ENCODE measurements at places on chromosomes 4 and X. TPM values are rescaled to one million over a fixed set of nuclear protein-coding genes. Genes with fewer than 3 reads are reported as not detected.

- peaks cover 9% of the 10 kb centered on the region for H3K4me1 ChIP-seq
- no peak overlapping the region for H3K4me3 ChIP-seq
- no peak overlapping the region for H3K27ac ChIP-seq
- H3K27me3 ChIP-seq = no peaks in the 10 kb centered on the region
- DNase-seq = no peak
Measured at GRCh38 chr4:7000421-7001176, 42.6 kb upstream of the TADA2B start.

DNA sequence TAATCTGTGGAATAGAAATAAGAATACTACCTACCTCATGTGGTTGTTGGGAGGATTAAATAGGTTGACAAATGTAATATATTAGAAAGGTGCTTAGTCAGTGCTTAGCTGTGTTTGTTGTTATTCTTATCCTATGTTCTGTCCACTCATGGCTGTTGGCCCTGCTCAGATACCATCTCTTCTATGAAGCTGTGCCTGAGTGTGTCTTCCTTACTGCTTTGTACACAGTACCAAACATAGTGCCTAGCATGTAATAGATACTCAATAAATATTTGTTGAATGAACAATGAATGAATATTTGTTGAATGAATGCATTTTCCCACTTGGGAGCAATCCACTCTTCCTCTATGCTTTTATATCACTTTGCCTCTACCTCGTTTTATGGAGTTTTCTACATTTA is 57.2 kb downstream of the NHS start:
- H3K4me3 ChIP-seq = no peak overlapping the region
- no peaks in the 10 kb centered on the region for H3K27me3 ChIP-seq
- H3K27ac ChIP-seq = no peak overlapping the region
- DNase-seq = no peak
- peaks cover 13% of the 10 kb centered on the region for H3K4me1 ChIP-seq

GRCh38 chr4:63851496-63851895 is 557.8 kb downstream of the TECRL start:
- H3K36me3 ChIP-seq = no peaks in the 10 kb centered on the region
- H3K4me3 ChIP-seq = no peak overlapping the region
- no peaks in the 10 kb centered on the region for H3K4me1 ChIP-seq
- DNase-seq = no peak
- H3K27me3 ChIP-seq = no peaks in the 10 kb centered on the region
- H3K27ac ChIP-seq = no peak overlapping the region

DNA sequence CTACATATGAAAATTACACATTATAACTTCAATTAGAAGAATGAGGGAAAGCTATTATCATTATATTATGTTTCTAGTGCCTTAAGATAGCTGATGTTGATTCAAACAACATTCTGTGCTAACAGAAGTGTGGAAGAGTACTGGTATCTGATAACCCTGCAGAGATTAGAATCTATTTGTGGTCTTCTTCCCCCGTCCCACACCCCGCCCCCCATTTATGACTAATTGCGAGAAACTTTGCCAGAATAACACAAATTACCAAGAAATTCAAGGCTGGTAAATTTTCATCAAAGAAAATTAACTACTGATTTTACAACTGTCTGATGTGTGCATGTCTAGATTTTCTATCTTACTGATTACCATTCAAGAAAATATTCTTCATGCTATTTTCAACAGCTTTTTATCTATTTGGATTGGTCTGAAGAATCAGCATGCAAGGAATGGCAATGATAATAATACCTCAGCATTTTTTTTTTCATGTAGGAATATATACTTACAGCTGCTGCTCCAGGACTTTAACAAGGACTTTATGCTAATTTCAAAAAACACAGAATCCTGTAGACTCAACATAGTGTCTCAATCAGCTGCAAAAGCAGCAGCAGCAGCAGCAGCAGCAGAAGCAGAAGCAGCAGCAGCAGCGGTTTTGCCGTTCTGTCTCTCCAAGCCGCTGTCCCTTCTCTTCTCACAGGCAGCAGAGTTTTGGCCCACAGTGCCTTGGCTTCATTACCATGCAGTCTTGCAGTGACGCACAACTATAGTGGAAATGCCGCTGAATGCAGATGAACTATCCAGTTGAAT is 126.7 kb downstream of the FRYL start:
- DNase-seq = peak; percentile 5
- H3K27ac ChIP-seq = no peak overlapping the region
- H3K36me3 ChIP-seq = no peaks in the 10 kb centered on the region
- no peaks in the 10 kb centered on the region for H3K27me3 ChIP-seq

DNA sequence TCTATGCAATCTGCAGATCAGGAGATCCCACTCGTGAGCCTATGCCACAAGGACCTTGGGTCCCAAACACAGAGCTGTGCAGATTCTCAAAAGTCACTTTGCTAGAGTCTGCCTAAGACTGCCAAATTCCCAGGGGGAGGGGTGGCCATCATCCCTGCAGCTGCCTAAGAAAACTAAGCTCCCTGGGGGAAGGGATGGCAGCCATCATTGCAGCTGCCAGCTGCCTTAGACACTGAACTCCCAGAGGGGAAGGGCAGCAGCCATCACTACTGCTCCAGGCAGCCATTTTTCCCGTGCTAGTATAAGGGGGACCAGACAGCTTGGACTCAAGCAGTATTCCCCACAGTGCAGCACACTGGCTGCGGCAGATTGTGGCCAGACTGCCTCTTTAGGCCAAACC is 156.9 kb downstream of the NKX6-1 start:
- peaks cover 16% of the 10 kb centered on the region for H3K36me3 ChIP-seq
- peaks cover 5% of the 10 kb centered on the region for H3K27me3 ChIP-seq
- no peak overlapping the region for H3K4me3 ChIP-seq
- no peak overlapping the region for H3K27ac ChIP-seq

- H3K27me3 ChIP-seq = no peaks in the 10 kb centered on the region
- no peak overlapping the region for H3K27ac ChIP-seq
- peaks cover 12% of the 10 kb centered on the region for H3K4me1 ChIP-seq
- no peak overlapping the region for H3K4me3 ChIP-seq
- DNase-seq = no peak
- no peaks in the 10 kb centered on the region for H3K36me3 ChIP-seq
Measured at GRCh38 chrX:15143825-15144121, 126.1 kb downstream of the ASB9 start.

DNA sequence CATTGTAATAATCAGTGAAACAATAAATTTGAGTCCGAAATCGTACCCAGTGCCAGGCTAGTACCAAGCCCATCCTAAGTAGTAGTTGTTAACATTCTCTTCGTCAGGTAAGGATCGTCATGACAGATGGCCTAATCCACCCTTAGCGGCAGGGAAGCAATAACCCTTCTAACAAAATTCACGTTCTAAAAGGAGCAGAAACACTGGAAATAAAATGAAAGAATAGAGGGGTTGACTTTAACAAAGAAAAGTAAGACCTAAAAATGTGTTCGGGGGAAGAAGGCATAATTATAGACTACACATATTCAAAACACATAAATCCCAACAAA is 142.7 kb downstream of the CPEB2 start:
- H3K27ac ChIP-seq = no peak overlapping the region
- H3K4me3 ChIP-seq = no peak overlapping the region
- H3K4me1 ChIP-seq = peaks cover 37% of the 10 kb centered on the region
- no peaks in the 10 kb centered on the region for H3K27me3 ChIP-seq
- H3K36me3 ChIP-seq = no peaks in the 10 kb centered on the region
- DNase-seq = no peak

GRCh38 chr4:145014365-145014764 is 83.6 kb downstream of the ANAPC10 start:
- no peak overlapping the region for H3K4me3 ChIP-seq
- DNase-seq = no peak
- H3K27me3 ChIP-seq = no peaks in the 10 kb centered on the region
- peaks cover 13% of the 10 kb centered on the region for H3K4me1 ChIP-seq

DNA sequence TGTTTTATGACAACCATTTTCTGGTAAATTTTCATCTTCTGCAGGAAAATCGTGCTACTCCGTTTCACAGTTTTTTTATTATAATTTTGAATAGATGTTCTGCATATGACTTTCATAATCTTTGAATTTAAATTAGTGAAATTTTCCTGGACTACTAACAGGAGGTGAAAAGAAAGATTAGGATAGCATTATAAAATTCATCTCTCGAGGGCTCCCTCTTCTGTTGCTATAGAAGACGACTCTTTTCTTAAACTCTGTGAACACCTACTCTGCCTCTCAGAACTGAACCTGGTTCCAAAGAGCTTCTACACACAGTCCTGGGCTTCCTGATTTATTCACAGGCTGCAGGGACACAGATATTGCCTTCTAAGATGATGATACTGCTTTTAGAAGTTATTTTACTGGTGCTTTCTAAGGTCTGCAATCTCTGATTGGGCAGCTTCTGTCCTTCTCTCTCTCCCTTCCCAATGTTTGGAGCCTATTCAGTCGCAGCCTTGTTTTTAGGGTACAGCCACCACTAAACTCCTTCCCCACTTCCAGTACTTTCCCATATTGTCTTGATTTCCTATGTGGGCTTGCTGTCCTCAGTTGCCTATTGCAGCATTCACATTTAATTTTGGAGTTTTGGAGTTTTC is 10.1 kb upstream of the SAP30 start:
- DNase-seq = no peak
- H3K27ac ChIP-seq = no peak overlapping the region
- no peaks in the 10 kb centered on the region for H3K4me1 ChIP-seq
- no peak overlapping the region for H3K4me3 ChIP-seq
- no peaks in the 10 kb centered on the region for H3K36me3 ChIP-seq

DNA sequence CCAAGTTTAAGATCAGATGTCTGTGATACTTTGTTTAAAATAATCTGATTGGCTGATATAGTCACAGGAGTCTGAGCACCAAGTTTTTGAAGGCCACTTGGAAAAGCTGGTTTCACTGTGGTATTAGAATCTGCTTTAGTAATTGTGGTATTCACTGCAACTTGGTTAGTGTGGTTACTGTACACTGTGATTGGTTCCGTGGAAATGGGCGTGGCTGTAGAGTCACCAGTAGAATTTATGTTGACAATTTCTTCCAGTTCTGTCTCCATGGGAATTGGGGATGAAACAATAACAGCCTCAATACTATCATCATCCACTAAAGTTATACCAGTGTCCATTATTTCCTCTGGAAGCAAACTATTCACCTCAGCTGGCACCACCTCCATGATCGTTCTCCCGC is 26.2 kb downstream of the LIN54 start:
- no peak for DNase-seq
- no peak overlapping the region for H3K4me3 ChIP-seq
- peaks cover 4% of the 10 kb centered on the region for H3K4me1 ChIP-seq
- peaks cover 11% of the 10 kb centered on the region for H3K36me3 ChIP-seq
- H3K27me3 ChIP-seq = no peaks in the 10 kb centered on the region
- no peak overlapping the region for H3K27ac ChIP-seq

DNA sequence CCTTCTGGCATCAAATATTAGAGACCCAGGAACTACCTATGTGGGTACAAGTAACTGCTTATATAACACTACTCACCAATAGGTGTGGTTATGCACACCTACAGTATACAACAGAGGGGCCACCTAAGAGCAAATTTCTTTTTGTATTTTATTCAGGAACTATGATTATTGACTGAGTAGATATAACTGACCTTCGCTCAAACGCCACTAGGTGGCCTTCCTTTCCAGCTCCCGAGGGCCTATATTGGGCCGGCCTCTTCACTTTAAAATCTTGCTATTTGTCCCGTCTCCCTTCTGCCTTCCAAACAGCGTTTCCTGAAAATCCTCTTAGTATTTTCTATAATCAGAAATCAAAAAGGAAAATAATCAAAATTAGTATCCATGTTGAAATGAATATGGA is 19.9 kb upstream of the PABPC5 start:
- no peak overlapping the region for H3K27ac ChIP-seq
- peaks cover 3% of the 10 kb centered on the region for H3K36me3 ChIP-seq
- no peak for DNase-seq
- H3K4me3 ChIP-seq = no peak overlapping the region

DNA sequence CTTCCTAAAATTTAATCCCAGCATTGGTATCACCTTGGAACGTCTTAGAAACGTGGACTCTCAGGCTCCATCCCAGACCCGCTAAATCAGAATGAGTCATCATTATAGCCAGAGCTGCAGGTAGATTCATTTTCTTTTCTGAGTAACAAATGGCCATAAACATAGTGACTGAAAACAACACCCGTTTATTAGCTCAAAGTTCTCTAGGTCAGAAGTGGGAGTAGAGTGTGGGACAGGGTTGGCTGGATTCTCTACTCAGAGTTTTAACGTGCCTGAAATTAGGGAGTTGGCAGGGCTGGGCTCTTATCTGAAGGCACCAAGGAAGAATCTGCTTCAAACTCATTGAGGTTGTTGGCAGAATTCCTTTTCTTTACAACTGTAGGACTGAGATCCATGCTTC is 101.8 kb upstream of the C1QTNF7 start:
- no peak for DNase-seq
- H3K27ac ChIP-seq = no peak overlapping the region
- no peaks in the 10 kb centered on the region for H3K27me3 ChIP-seq
- no peaks in the 10 kb centered on the region for H3K36me3 ChIP-seq
- no peak overlapping the region for H3K4me3 ChIP-seq
- H3K4me1 ChIP-seq = peaks cover 15% of the 10 kb centered on the region

DNA sequence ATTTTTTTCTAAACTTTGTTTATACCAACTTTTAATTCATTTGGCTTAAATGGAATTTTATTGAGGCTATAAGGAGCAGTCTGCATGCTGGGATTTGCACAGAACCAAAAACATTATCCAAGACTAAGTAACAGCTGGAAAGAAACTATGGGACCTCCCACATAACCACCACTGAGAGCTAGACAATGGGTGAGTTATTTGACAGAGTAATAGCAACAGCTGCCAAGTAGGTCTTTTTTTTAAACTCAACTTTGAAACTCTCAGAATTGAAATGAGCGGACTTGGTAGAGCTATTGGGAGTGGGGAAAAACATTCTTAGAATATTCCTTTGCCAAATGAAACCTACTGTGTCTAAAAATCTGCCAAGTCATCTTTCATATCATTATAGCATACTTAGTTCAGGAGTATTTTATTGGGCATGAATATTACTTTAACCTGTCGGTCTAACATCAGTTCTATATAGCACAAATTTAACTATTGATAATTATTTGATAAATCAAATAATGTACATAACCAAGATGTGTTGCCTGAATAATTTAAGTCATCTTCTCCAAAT is 1428.0 kb downstream of the PCDH7 start:
- no peak overlapping the region for H3K27ac ChIP-seq
- H3K4me1 ChIP-seq = no peaks in the 10 kb centered on the region
- DNase-seq = no peak

GRCh38 chr4:83876047-83876446 is 340.1 kb downstream of the GPAT3 start:
- no peaks in the 10 kb centered on the region for H3K4me1 ChIP-seq
- no peak for DNase-seq
- H3K36me3 ChIP-seq = no peaks in the 10 kb centered on the region
- no peak overlapping the region for H3K27ac ChIP-seq

Gene NR0B1
- not detected for total RNA-seq

Gene EGFL6
- not detected for total RNA-seq

Gene KCND1
- 1.2 TPM for total RNA-seq

Gene MXD4
- 47.1 TPM for total RNA-seq

Gene SNX12
- 78.3 TPM for total RNA-seq

Gene JCHAIN
- total RNA-seq = not detected

Gene NKX3-2
- total RNA-seq = 4.0 TPM

Gene PDCL2
- total RNA-seq = not detected

Gene KDR
- total RNA-seq = 0.12 TPM

All from neural crest cell (in vitro differentiated cells).